T-helper 2 cell (primary cell): ENCODE measurements at places on chromosomes 3 and 15.

DNA sequence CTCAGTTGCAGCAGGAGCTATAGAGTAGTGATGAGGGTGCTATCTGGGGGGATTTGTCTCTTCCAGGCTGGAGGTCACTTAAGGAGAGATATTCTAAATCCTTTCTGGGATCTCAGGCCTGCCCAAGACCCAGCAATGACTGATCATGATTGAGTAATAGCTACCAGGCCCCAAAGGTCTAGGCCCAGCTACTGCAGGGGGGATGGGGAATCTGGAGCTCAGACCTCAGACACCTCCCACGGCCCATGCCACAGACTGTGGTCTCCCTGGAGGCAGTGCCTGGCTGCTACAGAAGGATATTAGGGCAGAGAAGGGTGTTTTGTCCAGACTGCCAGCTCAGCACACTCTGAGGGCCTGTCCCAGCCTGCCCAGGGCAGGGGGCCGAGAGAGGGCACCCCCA lies 6.9 kb downstream of the SLC38A3 start:
- no peak for DNase-seq

DNA sequence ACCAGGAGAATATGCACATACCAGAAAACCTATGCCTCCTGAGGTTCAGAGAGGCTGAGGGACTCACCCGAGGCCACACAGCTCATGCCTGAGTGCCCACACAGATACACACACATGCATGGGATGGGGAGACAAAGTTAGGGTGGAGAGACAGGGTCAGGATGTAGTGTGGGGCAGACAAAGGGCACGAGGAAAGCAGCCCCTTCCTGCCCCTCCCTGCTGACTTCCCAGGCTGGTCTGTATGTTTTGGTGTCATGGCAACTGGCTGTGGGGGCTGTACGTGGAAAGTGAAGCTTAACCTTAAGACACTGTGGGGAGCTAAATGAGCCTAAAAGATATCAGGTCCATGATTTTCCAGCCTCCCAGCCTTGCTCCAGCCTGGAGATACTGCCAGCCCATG lies 57.8 kb downstream of the EPHB3 start:
- DNase-seq, result no peak

GRCh38 chr3:150761831-150762661 lies 923 bp downstream of the SIAH2 start:
- DNase-seq, result no peak

DNA sequence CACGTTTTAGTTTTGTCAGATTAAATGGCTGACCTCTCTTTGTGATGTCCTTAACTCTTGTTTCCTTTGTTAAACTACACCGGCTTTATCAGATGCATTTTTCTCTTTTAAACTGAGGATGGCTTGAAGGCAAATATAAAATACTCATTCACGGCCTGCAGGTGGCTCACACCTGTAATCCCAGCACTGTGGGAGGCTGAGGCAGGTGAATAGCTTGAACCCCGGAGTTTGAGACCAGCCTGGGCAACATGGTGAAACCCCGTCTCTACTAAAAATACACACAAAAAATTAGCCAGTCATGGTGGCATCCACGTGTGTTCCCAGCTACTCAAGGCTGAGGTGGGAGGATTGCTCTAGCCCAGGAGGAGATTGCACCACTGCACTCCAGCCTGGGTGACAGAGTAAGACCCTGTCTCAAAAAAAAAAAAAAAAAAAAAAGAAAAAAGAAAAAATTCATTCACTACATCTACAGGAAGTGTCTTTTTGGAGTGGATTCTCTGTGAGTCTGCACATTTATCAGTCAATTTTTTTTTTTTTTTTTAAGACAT lies 34.7 kb upstream of the SACM1L start:
- DNase-seq, result no peak
